GOT3 (cell line): ENCODE measurements at places on chromosomes 1 and 21.

GRCh38 chr1:95021119-95021518 lies 51.6 kb downstream of the ALG14 start:
- no peak for DNase-seq

GRCh38 chr1:245771511-245772281 lies 616.9 kb downstream of the KIF26B start:
- DNase-seq: no peak

DNA sequence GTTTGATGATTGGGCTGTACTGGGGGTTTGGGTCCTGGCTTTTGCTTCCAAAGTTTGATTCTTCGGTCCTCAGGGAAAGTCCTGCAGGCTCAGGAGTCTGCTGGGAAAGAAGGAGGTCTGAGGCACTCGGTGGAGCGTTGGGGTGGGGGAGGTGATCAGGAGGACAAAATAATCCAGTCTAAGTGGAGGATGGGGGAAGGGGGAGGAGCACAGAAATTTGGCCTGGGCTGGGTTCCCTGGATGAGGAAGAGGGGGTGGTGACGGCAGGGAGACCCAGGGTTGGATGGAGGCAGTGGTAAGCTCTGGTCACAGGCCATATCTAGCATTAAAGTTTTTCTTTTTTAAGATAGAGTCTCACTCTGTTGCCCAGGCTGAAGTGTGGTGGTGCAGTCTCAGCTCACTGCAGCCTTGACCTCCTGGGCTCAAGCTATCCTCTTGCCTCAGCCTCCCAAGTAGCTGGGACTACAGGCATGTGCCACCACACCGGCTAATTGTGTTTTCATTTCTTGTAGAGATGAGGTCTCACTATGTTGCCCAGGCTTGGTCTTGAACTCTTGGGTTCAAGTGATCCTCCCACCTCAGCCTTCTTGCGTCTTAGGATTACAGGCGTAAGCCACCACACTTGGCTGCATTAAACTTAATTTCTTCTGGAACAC lies 6.8 kb downstream of the SH2D2A start:
- no peak for DNase-seq

DNA sequence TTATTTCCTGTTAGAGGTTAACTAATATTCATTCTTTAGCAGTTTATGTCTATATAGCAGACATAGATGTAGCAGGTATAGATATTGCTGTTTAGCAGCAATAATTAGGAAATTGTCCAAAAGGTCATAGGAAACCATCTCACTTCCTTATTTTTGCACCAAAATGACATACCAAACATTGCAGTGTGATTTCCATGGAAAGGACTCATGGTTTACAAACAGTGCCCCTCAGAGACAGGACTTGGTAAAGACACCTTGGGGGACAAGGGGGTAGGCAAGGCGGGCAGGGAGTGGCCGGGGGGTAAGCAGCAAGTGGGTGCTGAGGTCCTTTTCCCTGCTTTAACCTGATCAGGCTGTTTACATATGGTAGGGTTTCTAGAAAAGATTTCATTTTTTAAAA lies 30.5 kb downstream of the BATF3 start:
- no peak for DNase-seq

DNA sequence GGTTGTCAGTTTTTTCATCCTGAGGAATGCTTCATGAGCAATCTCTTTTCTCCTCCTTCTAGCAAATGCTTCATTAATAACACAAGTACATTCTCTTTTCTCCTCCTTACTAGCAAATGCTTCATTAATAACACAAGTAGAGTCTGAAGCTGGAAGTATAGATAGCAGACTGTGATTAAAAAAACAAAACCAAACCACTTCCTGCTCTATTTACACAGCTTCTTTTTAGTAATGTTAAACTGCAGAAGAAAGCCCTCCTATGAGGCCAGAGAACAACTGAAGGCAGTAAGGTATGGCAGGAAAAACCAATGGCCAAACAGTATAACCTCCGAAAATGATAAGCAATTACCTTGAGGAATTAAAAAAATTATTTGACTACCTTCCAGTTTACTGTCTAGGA lies 90.1 kb downstream of the ZSWIM5 start:
- no peak for DNase-seq

DNA sequence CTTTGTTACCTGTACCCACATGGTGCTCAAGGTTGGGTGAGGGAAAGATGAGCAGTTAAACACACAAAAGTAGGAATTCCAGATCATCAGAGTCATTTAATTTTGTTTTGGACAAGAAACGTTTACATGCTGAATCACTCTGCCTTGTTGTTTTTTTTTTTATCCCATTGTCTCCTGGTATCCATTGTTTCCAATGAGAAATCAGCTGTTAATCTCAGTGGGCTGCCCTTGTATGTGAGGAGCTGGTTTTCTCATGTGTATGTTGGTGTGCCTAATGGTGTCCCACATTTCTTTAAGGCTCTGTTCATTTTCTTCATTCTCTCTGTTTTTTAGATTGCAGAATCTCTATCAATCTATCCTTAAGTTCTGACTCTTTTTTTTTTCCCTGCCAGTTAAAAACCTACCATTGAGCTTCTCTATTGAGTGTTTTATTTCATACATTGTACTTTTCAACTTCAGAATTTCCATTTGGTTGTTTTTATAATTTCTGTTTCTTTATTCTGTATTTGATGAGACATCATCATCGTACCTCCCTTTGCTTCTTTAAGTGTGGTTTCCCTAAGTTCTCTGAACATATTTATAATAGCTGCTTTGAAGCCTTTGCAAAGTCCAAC lies 8.8 kb upstream of the OBSCN start:
- DNase-seq: no peak

DNA sequence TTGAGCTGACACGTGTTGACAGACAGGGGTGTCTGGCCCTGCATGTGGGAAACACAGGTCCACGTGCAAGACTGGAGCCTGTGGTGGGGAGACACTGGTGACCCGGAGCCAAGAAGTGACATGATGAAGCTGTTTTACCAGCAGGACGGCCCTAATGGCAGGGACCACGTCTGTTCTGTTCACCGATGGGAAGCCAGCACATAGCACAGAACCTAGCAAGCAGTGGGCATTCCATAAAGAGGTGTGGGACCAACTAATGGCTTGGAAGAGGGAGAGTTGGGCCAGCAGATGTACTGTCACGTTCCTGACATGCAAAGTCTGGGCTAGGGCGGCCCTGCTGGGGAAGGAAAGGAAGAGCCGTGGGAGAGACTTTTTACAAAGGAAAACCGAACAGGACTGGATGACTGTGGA lies 15.3 kb downstream of the NAV1 start:
- no peak for DNase-seq

DNA sequence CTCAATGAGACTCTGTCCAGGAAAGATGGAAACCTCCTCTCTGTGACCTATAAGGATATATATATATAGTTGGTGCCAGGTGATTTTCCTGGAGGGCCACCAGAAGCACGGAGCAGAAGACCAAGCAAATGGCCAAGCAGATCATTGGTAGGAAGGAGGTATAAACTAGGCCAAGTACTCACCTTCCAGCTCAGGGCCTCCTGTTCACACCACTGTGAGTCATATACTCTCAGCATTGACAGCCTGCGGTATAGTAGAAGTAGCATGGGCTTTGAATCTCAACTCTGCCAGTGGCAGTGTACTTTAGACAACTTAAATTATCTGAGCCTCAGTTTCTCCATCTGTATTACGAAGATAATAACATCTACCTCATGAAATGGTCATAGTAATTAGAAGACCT lies 15.4 kb downstream of the IL12RB2 start:
- no peak for DNase-seq

DNA sequence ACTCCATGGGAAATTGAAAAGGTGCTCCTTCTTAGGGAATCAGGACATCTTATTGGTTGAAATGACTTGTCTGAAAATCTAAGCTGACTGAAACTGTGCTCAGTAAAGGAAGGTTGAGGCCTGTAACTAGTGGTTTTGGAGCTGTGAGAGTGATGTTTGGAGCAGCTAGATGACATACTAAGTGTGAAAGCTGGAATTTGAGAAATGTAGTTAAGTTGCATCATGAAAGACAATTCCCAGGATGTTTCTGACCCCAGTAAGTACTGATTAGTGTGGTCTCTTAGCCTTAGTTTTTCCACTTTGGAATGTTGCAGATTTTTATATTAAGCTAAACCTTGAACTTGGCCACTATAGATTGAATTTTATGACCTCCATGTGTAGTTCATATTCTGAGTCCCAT lies 154.9 kb downstream of the PAPPA2 start:
- no peak for DNase-seq

DNA sequence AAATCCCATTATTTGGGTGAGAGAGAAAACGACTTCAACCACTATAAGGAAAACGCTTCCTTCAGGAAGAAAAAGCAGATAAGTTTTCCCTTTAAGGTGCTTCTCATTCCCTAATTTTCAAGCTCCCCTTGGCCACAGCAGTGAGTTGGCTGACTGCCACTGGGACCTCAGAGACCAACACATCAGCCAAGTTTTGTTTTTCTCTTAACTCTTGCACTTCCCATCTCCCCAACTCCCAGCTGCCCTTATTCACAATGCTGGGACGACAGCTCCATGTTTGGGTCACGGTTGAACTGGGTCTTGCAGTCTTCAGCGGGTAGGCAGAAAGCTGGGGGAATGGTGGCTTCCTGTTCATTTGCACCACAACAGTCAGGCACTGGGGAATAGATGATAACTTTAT lies 18.9 kb downstream of the SGIP1 start:
- DNase-seq: no peak

- no peak for DNase-seq
Measured at GRCh38 chr1:54105080-54105479, 47.7 kb downstream of the CDCP2 start.

GRCh38 chr1:220655961-220656740 lies 34.0 kb upstream of the C1orf115 start:
- no peak for DNase-seq

GRCh38 chr1:232835166-232835565 lies 29.9 kb downstream of the MAP10 start:
- DNase-seq: no peak

- DNase-seq: no peak
Measured at GRCh38 chr1:20715406-20715805, 2.4 kb downstream of the KIF17 start.
